Mesenteric fat pad (tissue), 1 donor: ENCODE measurements at places on chromosomes 12 and 14. TPM values are rescaled to one million over a fixed set of nuclear protein-coding genes. Genes with fewer than 3 reads are reported as not detected.
A peak's percentile ranks its signal among the peaks of the same experiment; 100 is the strongest.

GRCh38 chr14:90140956-90141316 is 79.1 kb downstream of the KCNK13 start:
- no peak for DNase-seq

DNA sequence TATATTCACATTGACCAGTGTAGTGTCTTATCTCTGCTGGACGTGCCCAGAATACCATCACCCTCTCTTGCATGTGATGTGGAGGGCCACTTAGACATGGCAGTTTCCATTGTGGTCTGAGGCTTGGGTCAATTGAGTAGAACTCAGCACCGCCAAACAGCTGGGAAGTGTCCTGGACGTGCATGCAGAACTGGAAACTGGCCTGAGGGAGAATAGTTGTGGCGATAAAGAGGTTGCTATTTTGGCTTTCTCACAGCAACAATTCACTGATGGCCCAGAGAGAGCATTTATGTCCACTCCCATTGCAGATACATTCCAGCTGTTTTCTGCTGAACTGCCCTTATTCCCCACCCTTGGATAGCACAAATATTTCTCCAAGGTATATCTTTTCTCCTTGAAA is 210.1 kb upstream of the DAAM1 start:
- no peak for DNase-seq

DNA sequence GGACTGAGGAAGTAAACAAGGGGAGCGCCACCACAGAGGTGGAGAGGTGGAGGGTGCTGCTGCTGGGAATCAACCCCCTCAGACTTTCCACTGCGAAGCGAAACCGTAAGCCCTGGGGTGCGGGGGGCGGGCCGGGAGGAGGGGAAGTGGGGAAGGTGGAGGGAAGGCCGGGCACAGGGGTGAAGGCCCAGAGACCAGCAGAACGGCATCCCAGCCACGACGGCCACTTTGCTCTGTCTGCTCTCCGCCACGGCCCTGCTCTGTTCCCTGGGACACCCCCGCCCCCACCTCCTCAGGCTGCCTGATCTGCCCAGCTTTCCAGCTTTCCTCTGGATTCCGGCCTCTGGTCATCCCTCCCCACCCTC is at the start of gene LAG3:
Gene LAG3, plus strand, starts transcription at position 190 of the 365 bp plus-strand sequence. CDS start 333 bp downstream, outside the sequence.
- no peak for DNase-seq

- DNase-seq: peak; percentile 79
Observed at GRCh38 chr12:52228931-52229330, 4.1 kb upstream of the KRT7 start.

- DNase-seq: no peak
Observed at GRCh38 chr12:31371256-31371620, 45.3 kb upstream of the SINHCAF start.

DNA sequence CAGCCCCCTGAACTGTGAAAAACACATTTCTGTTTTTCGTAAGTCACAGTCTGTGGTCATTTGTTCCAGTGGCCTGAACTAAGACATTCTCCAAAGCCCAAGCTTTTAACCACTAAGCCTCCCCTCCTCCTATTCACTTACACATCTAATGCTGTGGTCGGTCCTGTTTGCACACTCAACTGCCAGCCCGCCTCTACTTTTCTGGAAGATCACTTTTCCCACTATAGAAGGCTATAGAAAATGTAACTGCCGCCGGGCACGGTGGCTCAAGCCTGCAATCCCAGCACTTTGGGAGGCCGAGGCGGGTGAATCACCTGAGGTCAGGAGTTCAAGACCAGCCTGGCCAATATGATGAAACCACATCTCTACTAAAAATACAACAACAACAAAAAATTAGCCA is 524.7 kb upstream of the TMEM132C start:
- DNase-seq: no peak

DNA sequence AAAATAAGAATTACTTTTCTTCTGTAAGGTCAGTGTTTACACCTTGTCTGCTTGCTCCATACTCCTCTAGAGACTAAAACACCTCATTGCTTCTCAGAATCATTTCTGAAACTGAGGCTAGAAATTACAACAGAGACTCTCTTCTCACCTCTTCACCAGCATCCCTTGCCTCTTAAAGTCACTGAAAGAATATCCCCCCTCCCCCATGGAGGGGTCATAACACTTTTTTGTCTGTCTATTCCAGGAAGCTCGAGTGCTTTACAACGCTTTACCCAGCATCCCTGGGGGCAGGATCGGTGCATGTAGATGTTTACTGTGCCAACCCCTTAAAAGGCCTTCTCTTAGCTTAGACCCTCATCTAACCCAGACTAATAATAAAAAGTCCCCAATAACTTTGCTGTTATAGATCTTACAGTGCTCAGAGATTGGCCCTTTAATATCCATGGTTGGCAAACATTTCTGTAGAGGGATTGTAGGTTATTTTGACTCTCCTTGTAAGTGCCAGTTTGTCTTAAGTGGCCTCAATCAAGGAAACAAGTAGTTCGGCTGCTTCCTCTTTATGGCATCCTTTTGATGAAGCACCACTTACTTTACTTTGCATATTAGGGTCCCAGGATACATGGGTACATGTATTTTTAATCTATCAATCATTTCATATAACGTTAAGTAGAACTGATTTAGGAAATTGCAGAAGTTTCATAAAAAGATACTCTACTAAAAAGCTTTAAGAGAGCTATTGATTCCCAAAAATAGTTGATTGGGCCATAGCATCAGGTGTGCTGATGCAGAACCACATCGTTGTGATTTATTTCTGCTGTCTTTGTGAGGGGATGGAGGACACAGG is 29.3 kb downstream of the PRKCH start:
- DNase-seq: no peak

DNA sequence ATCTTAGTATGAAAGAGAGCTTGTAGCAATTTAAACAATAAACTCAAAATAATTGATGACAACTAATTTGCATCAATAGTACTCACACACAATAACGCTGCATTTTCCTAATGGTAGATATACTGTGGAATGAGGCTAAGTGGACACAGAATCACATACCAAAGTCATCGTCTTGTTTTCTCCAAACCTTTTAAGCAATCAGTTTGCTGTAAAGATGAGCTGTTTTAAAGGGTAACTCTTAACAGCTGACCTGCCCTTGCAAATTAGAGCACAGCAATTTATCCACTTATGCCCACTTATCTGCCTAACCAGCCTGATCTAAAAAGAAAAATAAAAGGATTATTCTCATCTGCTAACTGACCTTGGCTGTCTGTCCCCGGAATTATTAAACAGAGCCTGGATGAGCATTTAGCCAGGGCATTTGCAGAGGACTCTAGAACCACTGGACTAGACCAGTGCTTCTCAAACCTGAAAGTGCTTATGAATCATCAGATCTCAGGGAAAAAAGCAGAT is 174.3 kb upstream of the BCL2L14 start:
- DNase-seq: no peak

Gene TRAF3
- total RNA-seq: 33.3 TPM

Gene PTGDR
- total RNA-seq: 1.0 TPM

Gene TEX22
- total RNA-seq: not detected

Gene MGP
- 2,401 TPM for total RNA-seq

Gene LALBA
- total RNA-seq: not detected

Gene TMPRSS12
- total RNA-seq: not detected

Gene CFL2
- total RNA-seq: 78.8 TPM
